Stimulated activated CD8-positive, alpha-beta memory T cell treated with anti-CD3 and anti-CD28 coated beads, Interleukin-4, amount 100 ng/mL, for 1 hour (primary cell): ENCODE measurements at places on chromosomes 2 and 18.

- DNase-seq = no peak
These were observed 477.8 kb upstream of the DCC start for GRCh38 chr18:51862051-51862715.

- no peak for DNase-seq
These were observed 345.2 kb downstream of the ALK start for GRCh38 chr2:29576231-29576630.

DNA sequence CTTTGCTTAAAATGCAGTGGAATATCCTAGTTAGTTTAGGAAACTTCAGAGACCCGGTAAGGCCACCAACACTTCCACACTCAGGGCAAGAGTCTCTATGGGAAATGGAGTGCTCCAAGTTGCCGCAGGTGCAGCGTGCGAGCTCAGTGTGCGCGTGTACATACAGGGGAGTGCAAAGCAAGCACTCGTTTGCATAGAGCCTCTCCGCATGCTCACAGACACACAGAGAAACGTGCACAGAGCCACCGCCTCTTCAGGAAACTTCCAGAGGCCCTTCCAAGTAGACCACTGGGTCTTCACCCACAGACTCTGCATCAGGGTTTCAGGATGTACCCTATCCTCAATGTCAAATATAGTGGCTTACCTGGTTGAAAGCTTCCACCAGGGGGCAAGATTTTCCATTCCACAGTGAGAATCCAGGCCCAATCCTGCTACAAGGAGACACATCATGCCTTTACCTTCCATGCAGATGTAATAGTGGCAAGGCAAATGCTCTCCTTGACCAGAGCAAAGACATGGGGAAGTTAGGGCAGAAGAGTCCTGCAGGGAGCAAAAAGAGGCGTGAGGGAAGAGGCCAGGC, 513.0 kb upstream of the MYT1L start:
- DNase-seq = no peak

GRCh38 chr2:120109186-120110061, 96.5 kb downstream of the EPB41L5 start:
- DNase-seq = no peak

- DNase-seq = no peak
These were observed 1249.6 kb downstream of the CNTNAP5 start for GRCh38 chr2:125274718-125275117.

DNA sequence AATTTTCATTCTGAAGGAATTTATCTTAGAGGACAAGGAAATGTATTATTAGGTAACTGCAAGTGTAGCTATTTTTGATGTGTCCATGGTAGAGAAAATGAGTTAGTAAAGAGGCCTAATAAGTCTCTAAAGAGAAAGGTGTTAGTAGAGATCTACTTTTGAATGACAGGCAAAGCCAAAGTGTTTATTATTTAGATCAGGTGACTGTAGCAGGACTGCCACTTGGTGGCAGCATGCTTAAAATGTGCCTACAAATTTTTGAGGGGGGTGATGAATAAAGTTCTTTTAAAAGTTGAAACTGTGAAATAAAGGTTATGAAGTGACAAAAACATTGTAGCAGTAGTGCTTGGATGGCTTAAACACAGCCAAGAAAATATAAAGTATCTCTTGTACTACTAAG, 421.5 kb upstream of the MEIS1 start:
- no peak for DNase-seq

DNA sequence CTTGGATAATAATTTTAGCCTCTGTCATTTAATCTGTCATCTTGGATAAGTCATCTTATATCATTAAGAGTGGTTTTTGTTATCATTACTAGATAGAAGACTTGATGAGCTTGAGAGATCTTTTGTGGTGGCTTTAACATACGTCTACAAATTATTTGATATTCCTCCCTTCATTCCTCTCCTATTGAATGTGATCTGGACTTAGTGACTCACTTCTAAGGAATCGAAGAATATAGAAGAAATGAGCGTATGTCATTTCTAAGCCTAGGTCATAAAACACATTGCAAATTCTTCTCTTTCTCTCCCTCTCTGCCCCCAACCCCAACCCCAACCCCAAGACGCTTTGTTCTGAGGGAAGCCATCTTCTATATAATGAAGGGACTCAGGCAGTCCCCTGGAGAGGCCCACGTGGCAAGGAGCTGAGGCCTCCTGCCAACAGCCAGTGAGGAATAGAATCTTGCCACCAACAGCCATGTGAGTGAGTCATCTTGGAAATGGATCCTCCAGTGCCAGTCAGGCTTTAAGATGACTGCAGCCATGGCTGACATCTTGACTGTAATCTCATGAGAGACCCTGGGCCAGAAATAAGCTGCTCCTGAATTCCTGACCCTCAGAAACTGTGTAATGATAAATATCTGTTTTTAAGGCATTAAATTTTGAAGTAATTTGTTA, 221.6 kb upstream of the SP5 start:
- no peak for DNase-seq

DNA sequence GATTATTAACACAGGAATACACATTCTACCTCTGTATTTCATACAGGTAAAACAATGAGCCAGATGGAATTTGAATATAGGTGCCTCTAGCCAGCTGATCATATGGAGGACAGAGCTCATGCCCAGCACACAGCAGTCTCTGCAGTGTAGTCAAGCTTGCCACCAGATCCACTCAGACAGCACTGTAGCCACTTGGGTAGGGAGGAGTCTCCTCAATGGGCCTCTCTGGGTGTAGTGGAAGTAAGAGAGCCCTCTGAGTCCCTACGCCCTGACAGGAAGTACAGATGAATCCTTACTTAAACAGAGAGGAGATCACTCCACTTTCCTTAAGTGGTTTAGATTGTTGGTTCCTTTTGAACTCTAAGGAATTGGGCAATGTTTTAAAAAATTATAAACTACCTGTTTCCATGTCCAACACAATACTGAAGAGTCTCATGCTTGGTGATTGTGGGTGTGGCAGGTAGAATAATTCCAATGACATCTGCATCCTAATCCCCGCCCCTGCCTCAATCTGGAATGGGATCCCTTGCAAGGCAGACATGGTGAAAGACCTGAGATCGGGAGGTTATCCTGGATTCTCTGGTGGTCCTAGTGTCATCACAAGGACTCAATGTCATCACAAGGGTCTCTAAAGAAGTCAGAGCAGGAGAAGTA, 23.0 kb upstream of the TMEM200C start:
- no peak for DNase-seq

- no peak for DNase-seq
These were observed 196.4 kb upstream of the NABP1 start for GRCh38 chr2:191481305-191482070.

DNA sequence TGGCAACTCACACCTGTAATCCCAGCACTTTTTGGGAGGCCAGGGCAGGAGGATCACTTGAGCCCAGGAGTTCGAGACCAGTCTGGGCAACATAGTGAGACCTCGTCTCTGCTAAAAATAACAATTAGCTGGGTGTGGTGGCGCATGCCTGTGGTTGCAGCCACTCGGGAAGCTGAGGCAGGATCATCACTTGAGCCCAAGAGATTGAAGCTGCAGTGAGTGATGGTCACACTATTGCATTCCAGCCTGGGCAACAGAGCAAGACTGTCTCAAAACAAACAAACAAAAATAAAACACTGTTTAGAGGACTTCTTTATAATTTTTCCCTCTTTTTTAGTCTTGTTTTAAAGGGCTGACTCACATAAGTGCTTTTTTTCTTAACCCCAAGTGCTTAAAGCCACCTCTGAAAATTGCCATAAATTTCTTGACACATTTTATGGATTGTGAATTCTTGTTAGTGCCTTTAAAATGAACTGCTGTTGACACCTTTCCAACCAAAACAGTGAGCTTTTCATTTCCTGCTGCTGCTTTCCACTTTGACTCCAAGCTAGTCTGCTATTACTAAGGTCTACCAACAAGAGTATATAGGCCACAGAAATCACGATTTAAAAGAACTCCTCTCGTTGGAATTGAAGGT, 41.7 kb downstream of the CYP20A1 start:
- DNase-seq = no peak

DNA sequence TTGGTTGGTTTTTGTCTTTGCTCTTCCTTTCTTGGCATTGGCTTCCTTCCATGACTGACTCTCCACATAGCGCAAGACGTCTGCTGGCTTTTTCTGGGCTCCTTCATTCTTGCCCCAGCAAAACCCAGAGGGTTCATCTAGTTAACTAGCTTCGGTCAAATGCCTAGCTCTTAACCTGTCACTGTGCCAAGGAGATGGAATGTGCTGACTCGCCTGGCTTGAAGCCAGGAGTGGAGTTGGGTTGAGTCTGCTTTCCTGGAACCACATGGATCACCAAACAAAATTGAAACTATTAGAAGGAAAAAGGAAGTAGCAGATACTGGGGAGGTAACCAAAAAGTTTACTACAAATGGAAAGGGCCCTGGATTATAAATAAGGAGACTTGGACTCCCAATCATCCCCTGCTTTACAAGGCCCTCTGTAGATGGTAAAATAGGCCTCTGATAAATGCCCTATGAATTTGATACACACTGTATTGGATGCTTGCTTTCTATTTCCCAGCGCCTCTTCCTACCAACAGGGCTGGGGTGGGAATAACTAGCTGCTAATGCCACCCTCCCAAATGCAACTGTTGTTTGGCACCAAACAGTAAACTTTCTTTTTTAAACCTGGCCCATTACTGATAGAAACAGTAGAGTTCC, 11.3 kb downstream of the MALT1 start:
- no peak for DNase-seq
